ENCODE measurements at places on chromosomes 12 and 14. TPM values are rescaled to one million over a fixed set of nuclear protein-coding genes. Genes with fewer than 3 reads are reported as not detected.

Gene DPY19L2
- 0.26 TPM for total RNA-seq

Gene P2RX2
- not detected for total RNA-seq

GRCh38 chr12:32548691-32549281 lies 130.3 kb upstream of the DNM1L start:
- no peak for DNase-seq

DNA sequence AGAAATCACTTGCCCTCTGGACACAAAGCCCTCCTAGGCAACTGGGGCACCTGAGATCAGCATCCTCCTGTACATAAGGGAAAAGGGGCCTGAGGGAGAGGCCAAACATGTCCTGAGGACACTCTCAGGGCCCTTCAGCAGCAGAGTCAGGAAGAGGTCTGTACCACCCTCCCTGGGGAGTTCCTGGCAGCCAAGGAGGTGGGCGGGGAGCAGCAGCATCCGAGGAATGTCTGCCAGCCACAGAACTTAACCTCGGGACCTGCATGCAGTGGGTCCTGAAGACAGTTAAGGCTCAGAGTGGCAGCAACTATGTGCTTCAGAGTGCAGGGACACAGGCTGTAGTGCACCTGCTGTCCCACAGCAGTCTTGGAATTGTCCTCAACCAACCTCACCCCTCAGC lies 62.1 kb downstream of the SPTB start:
- no peak for DNase-seq

DNA sequence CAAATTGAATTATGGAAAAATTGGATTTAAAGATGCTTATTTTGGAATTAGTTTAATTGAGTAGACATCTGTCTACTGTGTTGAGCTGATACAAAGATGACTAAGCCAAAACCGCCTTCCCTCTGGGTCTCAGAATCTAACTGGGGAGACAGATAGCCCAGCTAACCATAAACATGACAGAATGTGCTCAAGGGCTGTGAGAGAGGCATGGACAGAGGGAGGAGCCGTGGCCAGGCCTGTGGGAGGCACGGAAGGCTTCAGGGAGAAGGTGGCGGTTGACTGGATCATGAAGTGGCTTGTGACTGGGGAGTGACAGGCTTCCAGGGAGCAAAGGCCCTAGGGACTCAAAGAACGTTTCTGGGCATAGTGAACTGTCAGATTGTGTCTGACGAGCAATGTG lies 74.6 kb downstream of the DACT1 start:
- DNase-seq = no peak

DNA sequence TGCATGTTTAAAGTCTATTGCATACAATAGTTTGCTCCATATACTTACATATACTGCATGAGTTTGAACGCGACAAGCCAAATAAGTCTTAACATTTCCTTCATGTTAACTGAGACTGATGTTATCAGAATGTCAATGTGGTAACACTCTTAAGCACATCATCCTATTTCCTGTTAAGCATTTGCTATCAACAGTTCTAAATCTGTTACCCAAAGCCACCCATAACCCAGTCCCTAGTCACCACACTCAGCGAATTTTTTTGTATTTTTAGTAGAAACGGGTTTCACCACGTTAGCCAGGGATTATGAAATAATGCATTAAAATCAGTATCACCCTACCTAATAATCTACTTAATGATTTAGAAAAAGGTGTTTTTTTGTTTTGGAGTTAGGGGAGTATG lies 39.4 kb downstream of the HNRNPC start:
- no peak for DNase-seq

GRCh38 chr12:104938371-104938770 lies 19.7 kb downstream of the SLC41A2 start:
- DNase-seq = no peak
